ENCODE measurements at places on chromosomes 5 and 9. TPM values are rescaled to one million over a fixed set of nuclear protein-coding genes. Genes with fewer than 3 reads are reported as not detected.

DNA sequence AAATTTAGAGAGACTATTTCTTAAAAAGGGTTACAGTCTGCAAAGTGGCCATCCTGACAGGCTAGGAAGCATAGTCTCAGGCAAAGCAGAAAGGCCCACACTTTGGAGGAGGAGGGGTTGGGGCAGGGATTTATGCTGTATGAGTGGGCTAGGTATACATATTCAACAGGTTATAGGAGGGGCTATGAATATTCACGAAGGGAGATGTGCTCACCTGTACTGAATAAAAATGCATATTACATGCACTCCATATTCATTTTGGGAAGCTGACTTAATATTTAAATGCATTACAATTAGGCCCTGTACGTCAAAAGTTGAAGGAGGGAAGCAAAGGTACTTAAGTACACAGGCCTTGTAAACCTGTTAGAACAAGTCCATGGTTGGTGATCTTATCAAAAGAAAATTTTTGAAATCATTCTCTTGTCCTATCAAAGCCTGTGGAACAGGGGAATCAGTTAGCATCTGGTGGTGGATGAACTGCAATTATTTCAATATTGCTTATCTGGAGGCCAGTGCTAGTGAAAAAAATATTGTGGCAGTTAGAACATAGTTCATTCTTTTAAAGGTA is 1.6 kb downstream of the CENPP start:
- no peak for DNase-seq

DNA sequence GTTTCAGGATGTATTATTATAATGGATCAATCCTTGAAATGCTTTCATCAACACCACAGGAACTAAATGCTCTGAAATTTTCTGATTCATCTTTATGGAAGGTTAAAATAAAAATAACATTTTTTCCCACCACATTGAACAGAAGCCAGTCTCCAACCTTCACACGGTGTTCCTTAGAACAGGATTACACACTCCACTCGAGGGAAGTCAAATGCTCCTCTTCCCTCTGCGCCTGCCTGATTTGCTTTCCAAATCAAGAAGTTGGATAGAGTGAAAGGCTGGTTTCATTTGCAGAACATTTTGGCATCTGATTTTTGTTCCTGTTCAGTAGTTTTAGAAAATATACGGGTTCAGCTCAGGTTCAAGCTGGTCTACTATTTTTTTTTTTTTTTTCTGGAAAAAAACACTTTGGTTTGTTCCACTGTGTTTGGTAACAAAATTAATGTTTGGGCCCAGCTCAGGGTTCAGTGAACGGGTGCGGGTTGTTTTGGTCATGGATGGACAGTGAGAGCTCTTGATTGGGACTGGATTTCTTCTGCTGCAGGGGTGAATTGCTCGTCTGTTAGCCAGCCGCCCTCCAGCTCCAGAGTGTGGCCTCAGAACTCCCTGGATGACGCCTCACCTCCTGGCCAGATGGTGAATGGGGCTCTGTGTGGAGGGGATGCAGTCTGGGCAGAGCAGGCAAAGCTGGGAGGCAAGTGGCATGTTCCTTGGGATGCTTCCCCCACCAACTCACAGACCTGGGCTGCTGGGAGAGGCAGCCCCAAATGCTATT is 82.4 kb upstream of the STC2 start:
- no peak for DNase-seq

- peak; percentile 63 for DNase-seq
These were observed 723 bp downstream of the PPP1R26 start for GRCh38 chr9:135480071-135480939.

DNA sequence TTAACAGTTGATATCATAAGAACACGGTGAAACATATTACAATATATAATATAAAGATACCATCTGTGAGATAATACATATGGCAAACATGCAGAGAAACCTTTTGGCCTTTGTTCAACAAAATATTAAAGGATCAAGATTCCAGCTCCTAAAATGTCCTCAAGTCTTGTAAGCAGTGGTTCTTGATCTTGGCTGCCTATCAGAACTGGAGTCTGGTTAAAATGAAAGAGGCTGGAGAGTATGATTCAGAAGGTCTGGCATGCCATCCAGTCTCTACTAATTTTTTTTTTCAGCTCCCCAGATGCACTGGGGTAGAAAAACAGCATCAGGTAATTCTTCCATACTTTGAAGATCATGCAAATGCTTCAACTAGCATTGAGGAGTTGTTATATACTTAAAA is 83.2 kb downstream of the TNC start:
- no peak for DNase-seq

DNA sequence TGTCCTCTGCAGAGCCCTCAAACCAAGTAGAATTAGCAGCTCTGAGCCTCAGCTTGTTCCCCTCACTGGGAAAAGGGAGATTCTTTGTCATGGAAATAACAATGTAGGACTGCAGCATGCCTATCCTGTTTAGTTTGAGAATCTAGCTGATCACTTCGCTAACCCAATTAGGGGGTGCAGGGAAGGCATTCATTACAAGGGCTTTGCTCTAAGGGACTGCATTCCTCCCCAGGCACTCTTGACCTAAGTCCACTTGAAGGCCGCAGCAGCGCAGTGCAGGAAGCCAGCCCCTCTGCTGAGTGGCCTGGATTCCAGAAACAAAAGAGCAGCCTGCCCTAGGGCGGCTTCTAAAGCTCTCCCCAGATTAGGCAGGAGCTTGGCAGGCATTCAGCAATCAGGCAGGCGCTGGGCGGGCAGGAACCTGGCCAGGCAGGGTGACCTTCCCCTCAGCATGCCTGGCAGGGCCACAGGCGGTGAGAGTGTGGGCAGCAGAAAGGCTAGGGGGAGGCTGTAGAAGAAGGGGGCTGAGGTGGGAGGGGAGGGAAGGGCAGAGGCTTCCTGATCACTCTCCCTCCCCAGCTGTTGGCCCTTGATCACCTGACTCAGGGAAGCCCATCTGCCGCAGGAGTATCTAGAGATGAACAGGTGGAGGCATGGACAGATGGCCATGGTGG is 24.8 kb downstream of the CCNJL start:
- DNase-seq: peak; percentile 90

DNA sequence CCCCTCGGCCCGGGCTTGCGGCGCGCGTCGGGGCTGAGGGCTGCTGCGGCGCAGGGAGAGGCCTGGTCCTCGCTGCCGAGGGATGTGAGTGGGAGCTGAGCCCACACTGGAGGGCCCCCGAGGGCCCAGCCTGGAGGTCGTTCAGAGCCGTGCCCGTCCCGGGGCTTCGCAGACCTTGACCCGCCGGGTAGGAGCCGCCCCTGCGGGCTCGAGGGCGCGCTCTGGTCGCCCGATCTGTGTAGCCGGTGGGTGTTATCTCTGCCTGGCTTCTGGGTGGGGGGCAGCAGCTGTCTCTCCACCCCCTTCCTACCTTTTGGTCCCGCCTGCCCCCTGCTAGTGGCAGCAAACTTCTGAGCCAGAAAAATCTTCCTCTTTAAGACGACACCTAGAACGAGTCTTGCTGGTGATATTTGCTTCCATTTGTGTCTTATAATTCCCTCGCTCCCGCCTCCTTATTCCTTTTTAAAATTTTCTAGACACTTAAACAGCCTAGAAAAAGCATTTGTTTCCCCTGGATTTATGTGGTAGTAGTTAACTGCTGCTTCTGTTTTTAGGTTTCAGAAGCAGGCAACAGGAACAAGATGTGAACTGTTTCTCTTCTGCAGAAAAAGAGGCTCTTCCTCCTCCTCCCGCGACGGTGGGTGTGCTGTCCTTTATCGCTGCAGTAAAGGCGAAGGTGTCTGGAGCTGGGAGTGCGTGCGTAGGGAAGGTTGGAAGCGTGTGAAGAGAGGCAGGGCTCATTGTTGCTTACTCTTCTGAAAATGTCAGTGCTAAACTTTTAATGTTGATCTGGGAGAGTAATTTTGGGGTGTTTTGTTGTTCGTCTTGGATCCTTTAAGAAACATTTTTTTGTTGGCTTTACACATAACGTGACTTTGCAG is 554 bp downstream of the JAK2 start:
- peak; percentile 57 for DNase-seq

DNA sequence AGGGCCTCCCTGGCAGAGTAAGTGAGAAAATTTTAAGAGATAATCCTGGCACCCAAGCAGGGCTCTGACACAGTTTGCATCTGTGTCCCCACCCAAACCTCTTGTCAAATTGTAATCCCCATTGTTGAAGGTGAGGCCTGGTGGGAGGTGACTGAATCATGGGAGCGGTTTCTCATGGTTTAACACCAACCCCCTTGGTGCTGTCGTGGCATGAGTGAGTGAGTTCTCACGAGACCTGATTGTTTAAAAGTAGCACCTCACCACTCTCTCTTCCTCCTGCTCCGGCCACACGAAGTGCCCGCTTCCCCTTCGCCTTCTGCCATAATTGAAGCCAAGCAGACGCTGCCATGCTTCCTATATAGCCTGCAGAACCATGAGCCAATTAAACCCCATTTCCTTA is 80.1 kb downstream of the FBXW11 start:
- DNase-seq: no peak

GRCh38 chr9:33465596-33466564 is 7.8 kb downstream of the NOL6 start:
- DNase-seq: peak; percentile 43

DNA sequence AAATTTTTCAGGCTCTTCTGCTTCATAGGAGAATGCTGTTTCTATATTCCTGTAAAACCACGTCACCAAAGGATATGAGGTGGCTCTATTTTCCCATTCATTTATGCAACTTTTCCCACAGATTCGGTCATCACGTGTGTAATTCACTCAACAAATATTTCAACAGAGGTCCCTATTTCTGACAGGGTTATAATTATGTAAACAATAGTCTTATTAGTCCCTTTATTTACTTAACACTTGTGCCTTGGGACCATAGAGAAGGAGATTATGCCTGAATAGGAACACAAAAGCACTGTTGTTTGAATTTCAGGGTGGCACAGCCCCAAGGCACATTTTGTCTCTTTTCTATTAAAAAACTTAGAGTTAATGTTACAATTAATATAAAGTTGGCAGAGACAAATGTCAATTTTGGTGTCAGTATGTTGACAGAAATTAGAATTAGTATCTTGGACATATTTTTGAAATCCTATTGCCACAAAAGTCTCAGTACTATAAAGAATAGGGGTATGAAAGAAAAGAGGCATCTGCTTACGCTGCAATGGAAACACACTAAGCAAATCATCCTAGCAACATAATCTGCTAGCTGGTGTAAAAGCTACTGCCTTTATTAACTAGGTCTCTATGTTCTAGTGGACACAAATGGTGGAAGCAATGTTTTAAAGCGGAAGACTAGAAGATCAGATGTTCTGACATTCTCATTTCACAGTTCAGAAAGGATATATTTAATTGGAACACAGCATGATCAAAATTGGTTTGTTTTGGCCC is 229.1 kb upstream of the TBCA start:
- DNase-seq: no peak

- DNase-seq: no peak
These were observed 65.3 kb downstream of the CFAP95 start for GRCh38 chr9:69885931-69886330.

DNA sequence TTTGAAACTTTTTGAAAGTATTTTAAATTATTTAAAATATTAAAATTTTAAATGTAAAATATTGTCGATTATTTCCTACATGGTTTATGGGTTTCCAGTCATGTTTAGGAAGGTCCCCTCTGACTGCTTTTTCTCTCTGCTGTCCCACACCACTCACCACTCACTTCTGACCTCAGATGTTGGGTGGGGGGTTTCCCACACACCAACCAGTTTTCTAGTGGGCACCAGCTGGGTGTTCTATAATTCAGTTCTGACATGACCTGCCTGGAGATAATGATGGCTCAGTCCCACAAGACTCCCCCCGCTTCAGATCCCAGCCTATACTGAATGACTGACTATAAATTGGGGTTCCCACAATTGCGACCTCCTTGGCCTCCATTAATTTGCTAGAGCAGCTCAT is 310.4 kb downstream of the GADD45G start:
- DNase-seq: no peak

GRCh38 chr5:172374783-172375182 is 79.5 kb downstream of the SH3PXD2B start:
- DNase-seq: no peak

The TPPP gene
- total RNA-seq: 16.2 TPM

The NUP188 gene
- 42.4 TPM for total RNA-seq

The INSYN2B gene
- total RNA-seq: not detected

The RFESD gene
- total RNA-seq: 1.7 TPM

The LCN10 gene
- total RNA-seq: 2.5 TPM

The LOX gene
- 16.2 TPM for total RNA-seq
